ENCODE measurements at places on chromosomes 5 and 9. TPM values are rescaled to one million over a fixed set of nuclear protein-coding genes. Genes with fewer than 3 reads are reported as not detected.

PRR7 gene
- 1.6 TPM for polyA plus RNA-seq

GRCh38 chr5:153860195-153860886 lies 178.4 kb downstream of the FAM114A2 start:
- DNase-seq: no peak

DNA sequence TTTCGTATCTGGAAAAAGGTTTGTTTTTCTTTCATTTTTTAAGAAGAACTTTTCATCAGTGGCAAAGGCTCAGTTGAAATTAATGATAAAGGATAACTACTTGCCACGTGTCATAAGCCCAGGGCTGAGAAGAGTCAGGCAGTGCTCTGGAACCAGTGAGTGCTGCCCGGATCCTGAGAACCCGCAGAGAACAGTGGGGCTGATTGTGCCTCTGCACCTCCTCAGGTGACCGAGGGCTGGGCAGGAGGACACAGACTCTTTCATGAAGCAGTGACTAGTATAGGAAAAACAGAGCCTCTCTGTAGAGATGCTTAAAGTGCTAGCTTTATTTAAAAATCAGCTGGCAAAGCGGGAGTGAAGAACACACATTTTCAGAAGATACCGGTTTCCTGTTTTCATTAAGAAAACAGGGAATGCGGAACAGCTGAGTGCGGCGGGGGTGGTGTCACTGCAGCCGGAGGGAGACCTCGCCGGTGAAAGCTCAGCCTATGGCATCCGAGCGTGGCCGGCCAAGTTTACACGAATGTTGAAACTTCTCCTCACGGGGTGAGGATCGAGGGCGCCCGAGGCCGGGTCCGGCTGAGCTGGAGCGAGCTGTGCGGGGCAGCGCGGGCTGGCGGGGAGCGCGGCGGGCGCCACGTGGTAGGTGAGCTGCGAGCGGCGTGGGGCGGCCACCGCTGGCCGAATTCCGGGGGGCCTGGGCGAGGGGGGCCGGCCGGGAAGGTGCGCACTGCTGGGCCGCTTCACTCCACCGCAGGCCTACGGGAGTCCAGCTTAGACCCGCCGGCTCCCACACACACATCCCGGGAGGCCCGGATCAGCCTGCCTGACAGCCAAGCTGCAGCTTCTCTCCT lies 134.7 kb upstream of the DMRT1 start:
- no peak for DNase-seq

GRCh38 chr5:94832685-94833084 lies 214.2 kb downstream of the SLF1 start:
- no peak for DNase-seq

RPS23 gene
- 2,222 TPM for polyA plus RNA-seq

- no peak for DNase-seq
These were observed 215.6 kb downstream of the SYK start for GRCh38 chr9:91017245-91017644.

Data from BJ (cell line).